ENCODE measurements at places on chromosomes 6 and 20.

DNA sequence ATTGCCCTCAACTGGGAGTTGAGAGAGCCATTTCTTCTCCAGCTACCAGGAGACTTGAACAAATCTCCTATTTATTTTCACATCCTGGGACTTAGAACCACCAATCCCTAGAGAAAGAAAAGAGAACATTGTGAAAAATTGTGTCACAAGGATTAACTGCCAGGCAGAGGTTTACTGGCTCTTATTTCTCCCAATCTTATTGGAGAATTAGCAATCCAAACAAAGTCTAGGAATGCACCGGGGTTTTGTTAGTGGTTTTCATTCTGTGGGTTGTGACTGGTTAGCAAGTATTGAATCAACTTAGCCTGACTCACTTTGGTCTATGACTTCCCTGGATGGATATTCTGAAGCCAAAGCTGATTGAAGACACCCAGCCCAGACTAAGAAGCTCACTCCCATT lies 21.2 kb upstream of the ENPP5 start:
- DNase-seq, result peak; percentile 79

DNA sequence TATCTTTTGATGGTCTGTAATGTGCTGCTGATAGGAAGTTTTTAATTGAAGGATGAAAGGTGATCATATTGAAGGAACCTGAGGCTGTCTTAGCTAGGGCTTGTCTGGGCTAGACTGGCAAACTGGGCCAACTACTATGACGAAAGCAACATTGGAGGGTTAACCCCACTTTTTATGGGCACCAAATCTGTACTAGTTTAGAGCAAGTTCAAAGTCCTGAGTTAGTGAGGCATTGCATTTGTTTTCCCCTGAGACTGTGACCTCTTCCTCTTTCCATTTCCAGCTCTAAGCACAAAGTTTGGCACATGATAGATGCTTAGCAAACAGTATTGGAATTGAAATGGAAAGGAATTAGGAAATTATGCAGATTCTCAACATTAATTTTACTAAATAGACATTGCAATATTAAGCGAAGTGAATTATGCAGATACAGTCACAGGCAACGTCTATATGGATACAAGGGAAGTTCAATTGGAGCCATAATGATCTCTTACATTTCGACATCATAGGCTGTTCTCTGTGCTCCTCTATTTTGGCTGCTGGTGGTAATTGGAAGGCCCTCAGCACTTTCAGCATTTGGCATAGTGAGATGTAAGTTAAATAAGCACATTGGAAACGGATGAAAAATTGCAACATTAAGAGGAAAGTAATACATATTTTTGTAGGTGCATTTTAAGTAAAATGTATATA lies 22.2 kb downstream of the CEP57L1 start:
- no peak for DNase-seq

DNA sequence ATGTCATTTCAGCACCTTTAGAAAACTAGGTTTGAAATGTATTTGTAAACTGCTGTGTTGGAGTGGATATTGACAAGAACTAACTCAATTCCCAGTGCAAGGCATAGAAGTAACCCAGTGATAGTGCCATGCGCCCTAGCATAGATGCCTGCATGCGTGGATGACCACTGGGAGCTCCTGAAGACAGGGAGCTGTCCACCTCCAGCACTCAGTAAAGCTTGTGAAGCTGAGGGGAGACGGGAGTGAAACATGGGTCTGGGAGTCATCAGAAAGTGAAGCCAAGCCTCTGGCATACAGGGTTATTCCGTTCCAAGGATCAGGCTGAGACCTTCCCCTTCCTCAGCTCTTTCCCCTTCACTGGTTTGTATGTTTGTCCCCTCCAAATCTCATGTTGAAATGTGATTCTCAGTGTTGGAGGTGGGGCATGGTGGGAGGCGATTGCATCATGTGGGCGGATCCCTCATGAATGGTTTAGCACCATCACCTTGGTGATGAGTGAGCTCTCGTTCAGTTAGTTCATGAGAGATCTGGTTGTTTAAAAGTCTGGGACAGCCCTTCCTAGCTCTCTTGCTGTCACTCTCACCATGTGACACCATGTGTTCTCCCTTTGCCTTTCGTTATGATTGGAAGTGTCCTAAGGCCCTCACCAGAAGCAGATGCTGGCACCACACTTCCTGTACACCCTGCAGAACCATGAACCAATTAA lies 146.5 kb upstream of the FERMT1 start:
- no peak for DNase-seq

DNA sequence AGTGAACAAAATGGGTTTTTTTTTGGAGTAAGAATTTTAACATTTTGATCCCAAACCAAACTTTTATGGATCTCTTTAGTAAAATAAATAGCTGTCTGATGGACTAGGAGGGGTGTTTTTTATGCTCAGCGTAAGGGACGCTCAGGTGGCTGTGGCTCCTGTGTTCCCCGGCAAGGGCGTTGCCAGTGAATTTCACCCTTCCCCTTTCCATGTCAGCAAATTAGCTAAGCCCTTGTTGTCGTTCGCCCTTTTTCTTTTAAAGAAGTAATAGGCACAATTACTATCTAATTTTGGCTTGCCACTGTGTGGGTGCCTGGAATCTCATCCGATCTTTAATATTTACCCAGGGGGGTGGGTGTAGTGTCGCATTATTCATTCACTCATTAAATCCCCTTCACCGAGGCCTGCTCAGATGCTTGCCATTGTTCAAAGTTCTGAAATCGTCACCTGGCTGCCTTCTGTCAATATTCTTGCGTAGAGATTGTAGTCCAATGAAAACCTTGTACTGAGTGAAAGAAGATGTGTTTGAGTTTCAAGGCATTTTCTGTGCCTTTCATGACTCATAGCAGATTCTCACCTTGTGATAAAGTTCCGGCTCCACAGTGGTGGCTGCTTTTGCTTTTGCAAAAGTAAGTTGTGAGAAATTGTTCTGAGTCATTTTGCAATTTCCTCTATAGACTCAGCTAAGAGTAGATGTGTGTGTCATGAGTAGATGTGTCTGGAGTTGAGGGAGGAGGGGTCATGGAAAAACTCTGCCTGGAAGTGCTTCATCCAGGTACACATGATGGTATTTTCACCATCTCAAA lies 40.0 kb upstream of the CLDN20 start:
- DNase-seq, result peak; percentile 89

DNA sequence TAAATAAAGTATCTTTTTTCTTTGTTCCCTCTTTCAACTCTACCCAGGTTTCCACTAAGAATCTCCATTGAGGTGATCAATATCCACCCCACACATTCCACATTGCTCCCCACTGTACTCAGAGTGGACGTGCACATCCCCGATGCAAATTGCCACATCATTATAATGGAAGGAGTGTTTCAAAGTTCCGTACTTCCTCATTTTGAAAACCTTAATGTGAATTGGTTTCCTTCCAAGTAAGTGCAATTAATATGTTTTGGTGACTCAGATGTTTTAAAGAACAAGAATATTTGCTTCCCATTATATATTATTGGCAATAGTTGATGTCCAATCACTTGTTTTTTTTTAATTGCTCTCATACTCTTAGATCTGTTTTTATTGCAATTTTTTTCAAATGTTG lies 463.6 kb downstream of the HACE1 start:
- no peak for DNase-seq

DNA sequence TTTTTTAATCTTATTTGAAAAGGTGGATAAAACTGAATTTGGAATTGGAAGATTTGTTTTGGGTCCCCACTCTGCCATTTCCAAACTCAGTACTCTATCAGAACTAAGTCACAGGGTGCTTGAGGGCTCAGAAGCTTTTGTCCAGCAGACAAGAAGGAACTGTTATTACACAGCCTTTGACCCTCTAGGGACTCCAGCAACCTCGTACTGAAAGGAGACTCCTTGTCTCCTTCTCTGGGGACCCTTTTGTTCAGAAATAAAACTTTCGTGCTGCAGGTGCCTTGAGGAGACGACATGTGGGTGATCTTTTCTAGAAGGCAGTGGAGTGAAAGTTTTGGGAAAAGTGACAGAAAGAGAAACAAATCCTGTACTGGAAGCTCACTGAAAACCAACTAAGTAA lies 7.4 kb upstream of the POLR1H start:
- no peak for DNase-seq

DNA sequence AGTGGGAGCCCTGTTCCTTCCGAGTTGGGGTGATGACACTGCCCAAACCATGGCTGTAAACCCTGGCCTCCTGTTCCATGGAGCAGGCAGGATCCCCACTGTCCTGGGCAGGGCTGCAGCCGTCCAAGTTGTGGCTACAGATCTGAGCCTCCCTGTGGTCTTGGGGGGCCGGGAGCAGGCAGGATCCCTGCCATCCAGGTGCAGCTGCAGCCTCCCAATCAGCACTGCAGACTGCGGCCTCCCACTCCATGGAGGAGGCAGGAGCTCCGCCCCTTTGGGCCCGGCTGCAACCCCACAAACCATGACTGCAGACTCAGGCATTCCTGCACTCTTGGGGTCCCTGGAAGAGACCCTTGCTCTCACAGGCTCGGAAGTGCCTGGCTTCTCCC lies 872.1 kb upstream of the GJE1 start:
- no peak for DNase-seq

DNA sequence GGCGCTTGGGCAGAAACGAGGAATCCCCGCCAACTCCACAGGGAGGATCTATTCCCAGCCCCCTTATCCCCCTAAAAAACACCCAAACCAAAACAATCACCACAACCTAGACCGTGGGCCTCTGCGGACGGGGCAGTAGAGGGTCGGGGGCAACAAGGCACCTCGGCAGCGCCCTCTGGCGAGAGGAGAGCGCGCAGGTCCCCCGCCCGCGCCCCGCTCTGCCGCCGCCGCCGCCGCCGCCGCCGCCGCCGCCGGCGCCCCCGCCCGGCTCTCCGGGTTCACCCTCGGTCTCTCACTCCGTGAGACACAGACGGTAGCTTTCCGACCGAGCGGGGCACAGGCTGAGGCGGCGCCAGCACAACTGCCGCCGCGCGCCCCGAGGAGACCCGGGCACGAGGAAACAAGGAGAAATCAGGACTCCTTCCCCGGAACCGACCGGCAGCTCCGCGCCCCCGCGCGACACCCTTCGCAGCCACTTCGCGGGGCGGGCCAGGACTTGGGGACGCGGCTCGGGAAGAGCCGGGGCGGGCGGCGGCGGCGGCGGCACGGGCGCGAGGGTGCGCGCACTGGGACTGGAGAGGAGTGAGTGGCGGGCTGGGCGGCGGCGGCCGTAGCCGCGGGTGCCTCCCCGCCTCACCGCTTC lies at the start of gene SLC35F1:
SLC35F1 (plus strand) TSS at position 307 of the 643 bp plus-strand sequence.
- DNase-seq, result no peak

- DNase-seq, result no peak
Measured at GRCh38 chr6:13579911-13580310, 5.5 kb downstream of the SIRT5 start.

DNA sequence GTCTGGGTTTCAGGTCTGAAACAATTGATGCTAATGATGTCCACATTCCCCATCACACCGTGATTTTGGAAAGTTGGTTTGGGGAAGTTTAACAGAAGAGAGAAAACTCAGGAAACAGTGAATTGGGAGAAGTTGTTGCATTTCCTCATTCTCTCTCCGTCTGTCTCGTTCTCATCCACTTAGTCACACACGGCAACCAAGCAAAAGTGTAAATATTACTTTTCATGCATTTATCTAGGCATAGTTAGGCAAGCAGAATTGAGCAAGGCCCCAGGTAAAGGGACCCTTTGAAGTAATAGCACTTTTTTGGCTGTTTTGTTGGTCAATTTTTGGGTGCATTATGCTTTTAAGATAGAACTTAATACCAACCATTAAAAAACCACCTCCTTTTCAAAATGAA lies 137.0 kb upstream of the SULF2 start:
- no peak for DNase-seq

Data from kidney glomerular epithelial cell (primary cell).